Kasumi-1 (cell line): ENCODE measurements at places on chromosomes 5 and 9.

DNA sequence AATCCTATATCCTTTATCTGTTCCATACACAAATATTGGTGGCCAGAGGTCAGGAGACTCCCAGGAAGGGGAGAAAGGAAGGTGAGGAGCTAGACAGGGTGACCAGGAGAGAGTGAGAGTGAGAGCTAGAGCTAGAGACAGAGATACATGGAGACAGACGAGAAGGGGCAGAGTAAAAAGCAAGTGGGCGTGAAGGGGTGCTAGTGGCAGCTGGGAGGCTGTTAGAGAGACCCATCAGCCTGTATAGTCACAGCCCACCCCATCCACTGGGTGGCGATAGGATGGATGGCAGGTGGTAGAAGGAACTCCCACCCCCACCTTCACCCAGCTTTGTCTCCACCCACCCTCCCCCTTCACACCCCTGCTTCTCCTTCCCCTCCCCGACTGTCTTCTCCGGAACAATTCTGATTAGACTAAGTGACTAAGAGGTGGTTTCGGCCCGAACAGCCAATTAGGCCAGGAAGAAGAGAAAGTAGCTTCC is 32.8 kb downstream of the PCDH1 start:
- no peak for DNase-seq

GRCh38 chr9:107875571-107875980 is 386.0 kb upstream of the KLF4 start:
- no peak for DNase-seq

DNA sequence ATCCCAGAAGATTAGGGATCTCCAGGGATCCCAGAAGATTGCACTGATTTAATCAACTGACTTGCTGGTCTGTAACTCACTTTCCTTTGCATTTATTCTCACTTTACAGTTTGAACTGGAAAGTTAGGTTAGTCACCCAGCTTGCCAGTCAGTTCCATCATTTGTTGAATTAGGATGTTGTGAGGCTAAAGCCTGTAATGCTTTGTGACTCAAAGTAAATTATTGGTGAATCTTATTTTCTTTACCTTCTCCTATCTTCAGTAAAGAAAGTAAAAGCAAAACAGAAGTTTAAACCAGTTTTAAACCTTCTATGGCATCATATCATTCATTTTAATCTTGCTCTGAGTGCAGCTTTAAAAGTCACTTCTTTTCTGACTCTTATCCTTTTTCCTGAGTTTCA is 85.8 kb downstream of the SLC44A1 start:
- DNase-seq = no peak

GRCh38 chr9:16121601-16122286 is 568.9 kb downstream of the CCDC171 start:
- no peak for DNase-seq

GRCh38 chr9:61668846-61669245 is 479.0 kb downstream of the SPATA31A7 start:
- DNase-seq = no peak

DNA sequence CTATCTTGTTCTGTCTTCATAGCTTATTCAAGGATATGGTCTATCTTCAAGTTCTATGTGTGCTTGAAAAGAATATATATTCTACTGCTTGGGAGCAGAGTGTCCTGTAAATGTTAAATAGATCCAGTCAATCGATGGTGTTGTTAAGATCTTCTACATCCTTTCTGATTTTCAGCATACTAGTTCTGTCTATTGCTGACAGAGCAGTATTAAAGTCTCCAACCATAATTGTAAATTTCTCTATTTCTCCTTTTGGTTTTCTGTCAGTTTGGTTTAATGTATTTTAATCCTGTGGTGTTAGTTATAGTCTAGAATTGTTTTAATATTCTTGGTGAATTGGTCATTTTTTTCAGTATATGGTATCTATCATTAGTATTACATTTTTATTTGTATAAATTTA is 124.0 kb upstream of the COX7C start:
- no peak for DNase-seq

GRCh38 chr5:54563083-54563761 is 45.7 kb downstream of the SNX18 start:
- no peak for DNase-seq

DNA sequence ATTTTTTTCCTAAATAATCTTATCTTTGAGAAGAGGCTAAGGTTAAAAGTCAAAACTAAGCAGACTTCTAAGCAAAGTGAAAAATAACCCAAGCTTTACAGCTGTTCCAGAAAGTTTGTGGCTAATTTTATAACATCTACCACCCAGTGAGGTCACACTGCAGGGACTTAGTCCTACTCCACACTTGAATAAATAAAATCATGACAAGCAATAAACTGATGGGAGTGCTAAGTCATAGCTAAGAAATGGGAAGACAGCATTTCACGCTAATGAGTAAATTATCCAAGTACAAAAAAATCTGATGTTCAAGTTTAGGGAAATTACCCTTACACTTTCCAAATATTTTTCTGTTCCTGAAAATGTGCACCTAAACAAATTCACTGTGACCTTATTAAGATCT is 47.7 kb downstream of the ZNF608 start:
- no peak for DNase-seq
